ENCODE measurements at places on chromosomes 5 and 9. TPM values are rescaled to one million over a fixed set of nuclear protein-coding genes. Genes with fewer than 3 reads are reported as not detected.

AJM1 gene
- polyA plus RNA-seq: 1.7 TPM

WNK2 gene
- polyA plus RNA-seq: 38.9 TPM

TJP2 gene
- 104 TPM for polyA plus RNA-seq

PDLIM7 gene
- 152 TPM for polyA plus RNA-seq

SCGB3A2 gene
- 0.48 TPM for polyA plus RNA-seq

GRCh38 chr9:32248189-32248712 lies 136.2 kb upstream of the ACO1 start:
- no peak for DNase-seq

- no peak for DNase-seq
Measured at GRCh38 chr5:144101616-144102015, 68.8 kb downstream of the YIPF5 start.

DNA sequence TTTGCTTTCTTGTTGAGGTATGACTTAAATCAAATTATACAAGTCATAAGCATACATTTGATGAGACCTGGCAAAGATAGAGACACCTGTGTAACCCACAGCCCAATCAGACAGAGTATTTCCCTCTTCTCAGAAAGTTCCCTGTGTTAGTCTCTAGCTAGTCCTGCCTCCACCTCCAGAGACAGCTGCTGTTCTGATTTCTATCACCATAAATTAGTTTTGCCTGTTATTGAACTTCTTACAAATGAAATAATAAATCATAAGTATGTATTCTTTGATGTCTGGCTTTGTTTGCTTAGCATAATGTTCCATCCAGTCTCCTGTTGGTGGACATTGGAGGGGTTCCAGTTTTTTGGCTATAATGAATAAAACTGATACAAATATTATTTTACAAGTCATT lies 194.5 kb downstream of the ICE1 start:
- DNase-seq: no peak

GRCh38 chr9:110143950-110144545 lies 63.9 kb downstream of the C9orf152 start:
- no peak for DNase-seq

DNA sequence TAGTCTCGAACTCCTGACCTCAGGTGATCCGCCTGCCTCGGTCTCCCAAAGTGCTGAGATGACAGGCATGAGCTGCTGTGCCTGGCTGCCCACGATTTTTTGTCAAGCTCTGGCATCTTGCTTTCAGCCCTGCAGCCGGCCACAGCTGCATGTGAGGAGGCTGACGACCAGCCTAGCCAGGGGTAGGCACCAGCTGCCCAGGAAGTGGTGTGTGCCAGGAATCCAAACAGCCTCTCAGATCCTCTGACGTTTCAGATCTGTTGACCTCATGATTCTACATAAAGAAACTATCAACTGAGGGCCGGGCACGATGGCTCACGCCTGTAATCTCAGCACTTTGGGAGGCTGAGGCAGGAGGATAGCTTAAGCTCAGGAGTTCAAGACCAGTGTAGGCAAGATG lies 19.0 kb downstream of the DYNC2I2 start:
- DNase-seq: no peak

- DNase-seq: no peak
Measured at GRCh38 chr5:174423558-174423957, 300.8 kb upstream of the MSX2 start.

DNA sequence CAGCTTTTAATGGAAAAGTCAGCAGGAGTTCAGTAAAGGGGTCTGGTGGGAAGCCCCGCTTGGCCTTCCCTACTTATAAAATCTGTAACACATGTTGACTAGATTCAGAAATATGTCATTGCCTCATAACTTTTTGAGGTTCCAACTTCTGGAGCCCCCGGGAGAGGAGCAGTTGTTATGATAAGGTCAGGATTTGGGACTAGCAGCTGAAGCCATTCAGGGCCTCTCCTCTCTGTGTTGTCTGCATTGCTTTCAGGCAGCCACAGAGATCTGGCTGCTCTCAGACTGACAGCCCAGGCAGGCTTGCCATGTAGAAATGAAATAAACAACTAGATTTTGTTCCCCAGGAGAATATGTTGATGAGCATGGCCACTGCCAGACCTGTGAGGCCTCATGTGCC lies 167.1 kb downstream of the RFK start:
- DNase-seq: no peak

GRCh38 chr5:15806613-15807012 lies 306.6 kb downstream of the FBXL7 start:
- DNase-seq: no peak

GRCh38 chr5:178241231-178241663 lies 8.6 kb upstream of the PHYKPL start:
- no peak for DNase-seq
